ENCODE measurements at places on chromosomes 13 and 19.

DNA sequence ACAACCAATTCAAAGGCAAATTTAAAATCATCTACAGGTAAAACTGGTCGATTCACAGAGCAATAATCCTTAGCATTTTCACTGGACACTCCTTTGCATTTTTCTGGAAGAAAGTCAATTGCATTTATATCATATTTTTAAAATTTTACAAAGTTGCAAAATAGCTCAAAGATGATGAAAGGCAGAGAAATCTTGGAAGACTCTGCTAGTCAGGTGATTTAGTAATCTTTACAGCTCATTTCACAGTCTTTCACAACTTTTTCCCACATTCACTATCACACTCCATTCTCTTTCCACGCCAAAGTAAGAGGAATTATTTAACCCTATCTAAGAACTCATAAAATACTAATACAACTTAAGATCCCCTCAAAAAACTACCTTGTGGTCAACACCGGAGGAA lies 1063.8 kb downstream of the EFNB2 start:
- DNase-seq, result no peak

DNA sequence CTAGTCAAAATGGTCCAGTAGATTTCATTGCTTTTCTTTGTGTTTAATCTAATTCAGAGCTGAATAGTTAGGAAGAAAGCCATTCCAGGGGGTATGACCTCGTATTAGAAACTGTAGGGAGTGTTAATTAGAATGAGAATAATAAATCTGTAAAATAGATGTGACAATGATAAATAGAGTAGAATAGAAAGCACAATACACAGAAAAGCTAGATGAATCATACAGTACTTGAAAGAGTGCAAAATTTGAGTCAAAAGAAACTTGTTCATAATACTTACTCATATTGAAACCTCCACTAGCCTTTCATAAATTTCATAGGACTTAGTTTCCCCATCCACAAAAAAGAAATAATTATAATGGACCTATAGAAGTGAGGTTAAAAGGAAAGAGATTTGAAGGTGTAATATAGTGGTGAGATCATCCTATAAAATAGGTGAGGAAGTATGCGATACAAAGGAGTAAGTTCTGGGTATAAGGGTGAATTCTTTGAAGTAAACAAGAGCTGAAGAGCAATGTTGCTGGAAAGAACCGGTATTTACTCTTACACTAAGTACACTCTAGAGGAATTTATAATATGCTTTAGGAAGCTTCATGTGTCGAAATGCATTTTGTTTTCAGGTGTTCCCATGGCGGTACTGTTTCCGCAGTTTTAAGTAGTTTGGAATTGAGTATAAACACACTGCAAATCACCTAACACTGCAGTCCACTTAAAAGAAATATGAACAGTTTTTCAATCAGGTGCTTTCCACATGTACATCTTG lies 21.9 kb downstream of the PCDH17 start:
- no peak for DNase-seq

DNA sequence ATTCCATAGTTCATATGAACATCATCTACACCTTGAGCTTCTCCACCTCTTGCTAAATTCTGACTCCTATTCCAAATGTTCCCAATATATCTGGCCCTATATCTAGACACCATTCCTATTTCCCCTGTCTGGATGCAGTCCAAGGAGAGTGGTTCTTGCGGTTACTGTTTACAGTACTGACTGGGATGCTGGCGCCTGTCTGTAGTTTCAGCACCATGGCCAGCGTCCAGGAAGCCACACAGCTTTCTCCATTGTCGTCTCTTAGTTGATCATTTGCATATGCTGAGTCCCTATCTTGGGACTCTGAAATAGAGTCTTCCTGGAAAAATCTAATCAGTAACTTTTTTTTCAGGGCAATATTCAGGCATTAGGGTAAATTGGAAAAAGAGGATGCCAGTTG lies 14.9 kb downstream of the LAIR2 start:
- peak; percentile 72 for DNase-seq

- peak; percentile 90 for DNase-seq
These were observed 68.4 kb upstream of the TM9SF2 start for GRCh38 chr13:99432609-99433542.

GRCh38 chr19:4414144-4414799 lies 11.8 kb downstream of the CHAF1A start:
- DNase-seq, result no peak

GRCh38 chr19:39405261-39405957 lies 1.2 kb upstream of the ZFP36 start:
- DNase-seq, result no peak
